ENCODE measurements at places on chromosomes 4 and X.

DNA sequence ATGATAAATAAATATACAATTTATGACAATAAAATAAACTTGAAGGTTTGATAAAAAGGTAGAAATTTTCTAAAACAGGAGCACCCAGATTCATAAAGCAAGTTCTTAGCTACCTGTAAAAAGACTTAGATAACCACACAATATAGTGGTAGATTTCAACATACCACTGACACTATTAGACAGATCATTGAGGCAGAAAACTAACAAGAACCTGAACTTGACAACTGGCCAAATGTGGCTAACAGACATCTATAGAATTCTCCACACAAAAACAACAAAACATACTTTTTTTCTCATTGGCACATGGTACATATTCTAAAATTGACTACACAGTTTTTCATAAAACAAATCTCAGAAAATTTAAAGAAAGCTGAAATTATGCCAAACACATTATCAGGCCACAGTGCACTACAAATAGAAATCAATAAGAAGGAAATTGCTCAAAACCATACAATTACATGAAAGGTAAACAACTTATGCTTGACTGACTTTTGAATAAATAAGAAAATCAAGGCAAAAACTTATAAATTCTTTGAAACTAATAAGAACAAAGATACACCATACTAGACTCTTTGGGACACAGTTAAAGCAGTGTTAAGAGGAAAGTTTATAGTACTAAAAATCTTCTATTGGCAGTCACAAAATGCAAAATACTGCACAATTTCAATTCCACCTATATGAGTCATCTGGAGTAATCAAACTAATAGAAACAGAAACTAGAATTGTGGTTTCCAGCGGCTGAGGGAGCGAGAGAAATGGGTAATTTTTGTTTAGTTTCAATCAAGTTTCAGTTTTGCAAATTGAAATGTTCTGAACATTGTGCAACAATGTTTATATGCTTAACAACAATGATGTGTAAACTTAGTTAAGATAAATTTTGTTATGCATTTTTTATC, 925.6 kb downstream of the SH3BGRL start:
- no peak for DNase-seq

GRCh38 chr4:105106426-105106825, 40.2 kb upstream of the TET2 start:
- no peak for DNase-seq

DNA sequence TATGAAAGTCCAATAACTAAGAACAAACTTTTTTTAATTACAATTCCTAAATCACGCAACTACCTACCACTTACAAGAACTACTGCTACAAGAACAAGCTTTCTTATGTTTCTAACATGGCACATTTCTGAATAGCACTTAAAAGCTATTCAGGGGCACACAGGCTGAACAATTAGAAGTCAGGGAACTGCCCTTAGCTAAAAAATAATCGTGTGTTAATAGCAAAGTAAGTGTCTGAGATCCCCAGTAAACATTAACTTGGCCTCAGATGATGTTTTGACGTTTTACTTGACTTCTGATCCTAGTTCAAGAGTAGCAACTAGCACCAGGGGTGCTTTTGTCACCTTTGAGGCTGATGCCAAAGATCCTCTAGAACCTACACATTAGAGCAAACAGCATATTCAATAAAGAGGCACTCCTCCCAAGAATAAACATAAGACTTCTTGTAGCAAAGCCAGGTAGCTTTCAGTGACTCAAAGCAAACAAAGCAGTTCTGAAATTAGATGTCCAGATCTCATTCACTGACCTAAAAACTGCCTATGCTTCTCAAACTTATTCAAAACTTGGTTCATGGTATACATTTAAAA, 16.2 kb downstream of the SPOCK3 start:
- DNase-seq = no peak

DNA sequence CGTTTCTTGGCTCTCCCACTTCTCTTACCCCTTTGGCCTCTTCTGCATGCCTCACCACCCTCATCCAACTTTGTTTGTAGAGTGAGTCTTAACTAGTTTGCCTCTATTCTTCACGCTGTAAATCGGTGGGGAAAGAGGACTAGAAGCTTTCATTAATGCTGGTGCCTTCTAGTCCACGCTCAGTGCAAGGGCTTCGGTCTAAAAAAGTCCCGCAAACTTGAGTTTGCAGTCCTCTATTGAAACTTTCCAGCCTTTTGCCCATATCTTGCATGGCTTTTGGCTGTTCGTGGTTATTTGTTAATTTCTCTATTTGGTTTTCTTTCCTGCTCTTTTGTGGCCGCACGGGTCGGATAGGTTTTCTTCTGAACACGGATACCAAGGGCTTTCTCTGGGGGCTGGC, 868 bp downstream of the DACH2 start:
- DNase-seq = no peak

DNA sequence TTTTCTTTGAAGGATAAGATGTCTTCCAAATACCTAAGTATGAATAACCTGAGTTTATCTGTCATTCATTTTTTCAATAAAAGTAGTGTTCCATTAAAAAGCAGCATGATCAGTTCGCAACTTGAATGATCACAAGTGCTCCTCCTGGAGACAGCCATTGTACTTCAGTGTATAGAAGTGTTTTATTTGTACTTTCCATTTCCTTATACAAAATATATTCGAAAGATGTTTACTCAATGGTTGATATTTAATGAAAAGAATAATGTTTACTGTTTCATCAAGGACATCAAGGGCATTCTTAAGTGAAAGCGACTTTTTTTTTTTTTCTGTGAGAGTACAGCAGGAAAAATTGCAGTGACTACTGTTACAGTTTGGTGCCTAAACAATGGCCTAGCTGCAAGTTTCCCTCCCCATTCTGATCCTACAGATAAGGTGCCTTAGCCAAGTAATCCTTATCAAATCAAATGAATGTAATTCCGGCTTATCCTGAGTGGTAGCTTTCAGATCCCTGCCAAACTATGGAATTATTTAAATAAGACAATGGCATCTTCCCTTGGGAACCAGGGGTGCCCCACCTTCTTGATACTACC, 69.0 kb upstream of the IL15 start:
- no peak for DNase-seq

DNA sequence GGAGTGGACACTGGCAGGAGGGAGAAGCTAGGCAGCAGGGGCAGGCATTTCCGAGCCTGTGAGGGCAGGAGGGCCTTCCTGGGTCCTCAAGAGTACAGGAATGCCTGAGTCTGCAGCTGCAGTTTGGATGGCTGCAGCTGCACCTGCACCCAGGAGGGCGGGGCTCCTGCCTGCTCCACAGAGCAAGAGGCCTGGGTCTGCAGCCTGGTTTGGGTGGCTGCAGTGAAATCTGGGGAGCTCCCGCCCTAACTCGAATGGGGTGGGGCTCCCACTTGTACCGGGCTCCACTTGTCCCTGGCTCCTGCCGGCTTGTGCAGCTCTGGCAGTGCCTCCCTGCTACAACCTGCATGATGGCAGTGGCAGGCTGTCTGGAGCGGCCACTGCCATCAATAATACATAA, 436.0 kb downstream of the ARHGAP24 start:
- no peak for DNase-seq

DNA sequence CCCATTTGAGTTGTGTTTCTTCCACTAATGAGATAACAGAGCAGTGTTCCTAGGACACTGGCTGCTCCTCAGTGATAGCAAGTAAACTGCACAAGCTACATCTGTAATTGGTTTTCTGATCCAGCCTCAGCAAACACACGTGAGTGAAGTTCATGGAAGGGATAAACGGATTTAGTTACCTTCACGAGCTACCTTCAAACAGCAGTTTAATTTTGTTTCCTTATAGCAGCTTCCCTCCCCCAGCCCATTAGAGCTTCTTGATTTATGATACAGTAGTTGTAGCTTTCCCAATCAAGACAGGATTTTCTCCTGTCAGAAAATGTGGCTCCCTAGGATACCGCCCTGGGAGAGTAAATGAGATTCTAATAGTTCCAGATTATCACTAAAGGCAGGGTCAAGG, 634.2 kb upstream of the FAT1 start:
- DNase-seq = no peak

- DNase-seq = no peak
Observed at GRCh38 chrX:133660281-133660680, 245.0 kb upstream of the GPC4 start.

- peak; percentile 6 for DNase-seq
Observed at GRCh38 chrX:140762061-140762460, 52.5 kb downstream of the LINC00632 start.

DNA sequence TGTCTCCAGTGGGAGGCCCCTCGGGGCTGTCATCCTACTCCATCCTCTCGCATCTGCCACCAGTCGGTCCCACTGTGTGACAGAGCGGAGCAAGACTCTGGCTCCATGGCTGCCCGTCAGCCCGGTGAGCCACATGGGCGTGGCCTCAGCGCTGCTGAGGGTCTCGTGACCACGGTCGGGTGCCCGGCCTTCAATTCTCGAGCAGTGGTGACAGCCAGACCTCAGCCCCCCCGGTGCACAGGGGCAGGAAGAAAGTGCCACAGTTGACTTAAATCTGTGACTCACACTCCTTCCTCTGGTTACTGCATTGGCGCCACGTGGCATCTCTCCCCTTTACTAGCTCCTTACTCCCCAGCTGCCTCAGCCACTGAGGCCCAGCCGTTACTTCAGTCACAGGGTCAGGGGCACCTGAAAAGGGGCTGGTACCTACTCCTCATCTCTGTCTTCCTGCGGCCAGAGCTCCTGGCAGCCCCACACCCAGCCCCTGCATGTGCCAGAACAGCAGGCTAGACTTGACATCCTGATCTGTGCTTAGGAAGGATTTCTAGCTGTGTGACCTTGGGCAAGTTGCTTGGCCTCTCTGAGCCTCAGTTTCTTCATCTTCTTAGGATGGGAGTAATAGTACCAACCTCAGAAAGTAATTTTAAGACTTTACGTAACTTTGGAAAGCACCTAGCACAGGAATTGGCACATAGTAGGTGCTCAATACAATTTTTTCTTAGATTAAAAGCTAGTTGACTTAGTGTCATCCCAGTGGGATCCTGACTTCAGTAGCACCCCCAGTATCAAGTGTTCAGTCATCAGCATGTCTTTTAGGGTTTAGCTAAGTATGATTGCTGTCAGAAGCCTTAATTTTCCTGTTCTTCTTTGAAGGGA, 66.1 kb downstream of the TNIP2 start:
- DNase-seq = no peak

GRCh38 chr4:8173492-8174242, 15.1 kb upstream of the ABLIM2 start:
- no peak for DNase-seq

GRCh38 chrX:147183161-147183560, 368.6 kb upstream of the CXorf51A start:
- DNase-seq = no peak

GRCh38 chr4:119211867-119212233, 663 bp upstream of the USP53 start:
- no peak for DNase-seq

DNA sequence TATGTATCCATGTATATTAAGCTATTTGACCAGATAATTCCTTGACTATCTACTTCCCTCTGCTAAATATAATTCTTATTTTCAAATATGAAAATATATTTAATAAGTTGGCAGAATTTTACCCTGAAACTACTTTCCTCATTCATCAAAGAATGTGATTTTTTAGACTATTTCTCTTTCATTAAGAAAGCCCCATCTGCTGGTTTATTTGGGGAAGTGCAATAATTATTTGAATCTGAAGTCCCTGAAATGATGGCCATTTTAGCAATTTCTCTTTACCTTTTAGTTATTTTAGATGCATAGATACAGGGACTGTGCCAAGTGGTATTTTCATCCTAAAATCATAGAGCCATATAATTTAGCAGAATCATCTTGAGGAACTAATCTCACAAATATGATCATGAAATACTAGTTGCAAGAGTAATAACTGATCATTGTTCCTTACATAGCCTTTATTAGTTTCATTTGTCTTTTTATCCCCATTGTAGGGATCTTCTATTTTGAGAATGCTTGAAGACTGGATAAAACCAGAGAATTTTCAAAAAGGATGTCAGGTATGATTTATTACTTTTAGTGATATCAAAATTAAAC, 39.0 kb downstream of the ENPEP start:
- peak; percentile 5 for DNase-seq

DNA sequence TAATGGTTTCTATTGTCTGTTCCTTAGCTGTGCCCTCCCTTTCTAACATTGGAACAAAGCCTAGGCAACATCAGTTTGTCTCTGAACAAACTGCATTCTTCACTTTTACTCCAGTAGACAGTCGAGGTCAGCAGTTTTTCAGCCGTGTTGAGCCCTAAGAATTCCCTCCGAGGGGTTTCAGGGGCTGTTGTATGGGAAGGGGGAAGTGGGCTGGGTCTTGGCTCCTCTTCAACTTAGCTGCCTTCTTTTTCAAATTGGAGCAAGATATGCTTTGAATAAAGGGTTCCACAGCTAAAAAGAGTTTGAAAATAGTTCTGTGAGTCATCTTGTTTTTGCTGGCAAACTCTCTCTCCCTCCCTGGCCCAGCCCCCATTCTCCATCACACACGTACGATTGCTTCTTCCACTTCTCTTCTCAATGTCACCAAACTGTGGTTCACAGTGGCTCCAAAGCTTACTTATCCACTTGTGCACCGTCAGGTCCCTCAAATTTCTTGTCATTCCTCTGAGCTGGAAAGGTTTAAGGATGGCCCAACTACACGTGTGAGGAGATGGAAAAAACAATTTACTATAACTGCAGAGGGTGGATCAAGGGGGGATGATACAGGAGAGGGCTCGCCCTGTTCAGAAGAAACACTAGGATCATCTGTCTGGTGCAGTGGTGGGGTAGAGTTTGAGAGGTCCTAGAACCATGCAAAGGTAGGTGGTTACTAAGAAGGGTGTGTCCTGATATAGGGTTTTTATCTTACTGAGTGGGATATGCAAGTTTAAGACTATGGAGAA, 9.2 kb upstream of the MAML3 start:
- peak; percentile 20 for DNase-seq

DNA sequence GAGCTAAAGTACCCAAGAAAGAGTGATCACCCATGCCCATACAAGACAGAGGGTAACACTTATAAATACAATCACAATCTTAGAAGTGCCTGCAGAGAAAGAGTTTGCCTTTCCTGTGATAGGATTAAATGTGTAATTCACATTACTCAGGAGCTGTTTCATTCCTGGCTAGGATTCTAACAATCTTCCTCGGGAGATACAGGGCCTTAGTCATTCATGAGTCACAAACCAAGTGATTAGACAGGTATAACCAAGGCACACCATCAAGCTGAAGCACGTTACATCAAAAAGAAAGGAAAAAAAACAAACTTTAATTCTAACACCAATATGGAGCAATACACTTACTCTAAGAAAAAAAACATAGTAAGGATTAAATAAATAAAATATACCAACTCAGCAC, 14.9 kb downstream of the ABCG2 start:
- DNase-seq = no peak

DNA sequence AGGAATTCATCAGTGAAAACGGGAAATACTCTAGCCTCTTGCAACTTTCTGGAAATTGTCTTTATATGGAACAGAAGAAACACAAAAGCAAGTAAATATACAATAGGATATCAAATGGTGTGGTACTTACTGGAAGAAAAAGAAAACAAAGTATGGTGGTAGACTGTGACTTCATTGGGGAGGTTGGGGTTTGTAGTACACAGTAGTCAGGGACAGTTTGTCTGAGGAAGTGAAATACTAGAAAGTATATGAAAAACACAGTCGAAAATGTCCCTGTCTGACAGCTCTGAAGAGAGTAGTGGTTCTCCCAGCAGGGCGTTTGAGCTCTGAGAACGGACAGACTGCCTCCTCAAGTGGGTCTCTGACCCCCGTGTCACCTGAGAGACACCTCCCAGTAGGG, 390.0 kb upstream of the NWD2 start:
- no peak for DNase-seq

- no peak for DNase-seq
Observed at GRCh38 chr4:184232202-184232601, 14.5 kb upstream of the ENPP6 start.

- no peak for DNase-seq
Observed at GRCh38 chr4:152455311-152455710, 80.6 kb downstream of the FBXW7 start.

- no peak for DNase-seq
Observed at GRCh38 chr4:83618431-83618830, 82.5 kb downstream of the GPAT3 start.

Data from NCI-H446 (cell line).